CD4-positive, alpha-beta T cell treated with Interleukin-12 subunit alpha and Interleukin-12 subunit beta, for 1 hour (primary cell): ENCODE measurements at places on chromosomes 12 and 14.

GRCh38 chr12:50689437-50689836, 74.5 kb upstream of the ATF1 start:
- DNase-seq, result no peak

GRCh38 chr14:23704890-23705289, 68.7 kb downstream of the DHRS2 start:
- no peak for DNase-seq

DNA sequence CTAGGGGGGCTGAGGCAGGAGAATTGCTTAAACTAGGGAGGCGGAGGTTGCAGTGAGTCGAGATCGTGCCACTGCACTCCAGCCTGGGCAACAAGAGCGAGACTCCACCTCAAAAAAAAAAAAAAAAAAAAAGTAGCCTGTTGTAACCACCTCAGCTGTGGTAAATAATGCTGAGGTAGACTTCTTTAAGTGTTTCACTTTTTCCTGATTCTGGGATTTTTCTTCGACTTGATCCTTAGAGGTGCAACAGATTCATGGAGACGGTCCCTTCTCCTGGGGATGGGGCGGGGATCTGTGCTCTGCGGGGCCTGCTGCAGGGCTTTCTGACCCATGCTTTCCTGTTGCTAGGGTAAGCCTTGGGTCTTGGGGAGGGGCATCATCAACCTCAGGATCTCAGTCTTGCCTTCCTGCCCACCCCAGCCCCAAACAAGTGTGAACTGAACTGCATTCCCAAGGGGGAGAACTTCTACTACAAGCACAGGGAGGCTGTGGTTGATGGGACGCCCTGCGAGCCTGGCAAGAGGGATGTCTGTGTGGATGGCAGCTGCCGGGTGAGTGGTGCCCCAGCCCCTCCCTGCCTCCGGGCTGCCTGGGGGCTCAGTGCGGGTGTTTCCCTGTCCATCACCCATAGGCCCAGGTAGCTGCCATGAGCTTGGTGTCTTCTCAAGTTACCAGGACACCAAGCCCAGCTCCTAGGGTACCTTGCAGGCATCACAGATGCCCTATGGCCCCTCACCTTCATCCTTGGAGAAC, 12.4 kb downstream of the PAPLN start:
- no peak for DNase-seq

- no peak for DNase-seq
These were observed 24.5 kb downstream of the MDM2 start for GRCh38 chr12:68832504-68832867.

- DNase-seq, result no peak
These were observed 147.6 kb downstream of the CRADD start for GRCh38 chr12:93824514-93825500.

DNA sequence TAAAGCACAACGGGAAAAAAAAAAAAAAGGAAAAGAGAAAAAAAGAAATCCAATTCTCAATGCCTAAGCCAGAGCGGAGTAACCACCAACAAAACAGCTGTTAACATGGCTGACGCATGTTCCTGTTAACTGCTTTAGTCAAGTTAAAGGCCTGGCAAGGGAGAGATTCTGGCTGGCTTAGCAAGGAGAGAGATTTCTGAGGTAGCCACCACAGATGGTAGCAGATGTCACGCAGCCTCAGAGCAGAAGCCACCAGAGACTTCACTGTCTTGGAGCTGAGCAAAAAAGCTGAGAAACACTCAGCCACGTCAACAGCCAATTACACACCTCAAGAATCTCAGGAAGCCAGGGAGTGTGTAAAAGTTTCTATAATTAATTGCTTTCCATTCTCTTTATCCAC, 87.1 kb downstream of the TMCC3 start:
- no peak for DNase-seq

GRCh38 chr14:60632257-60632656, 17.0 kb downstream of the SIX1 start:
- no peak for DNase-seq

GRCh38 chr12:82408844-82409243, 50.5 kb downstream of the METTL25 start:
- no peak for DNase-seq

GRCh38 chr14:103718572-103718971, 3.0 kb downstream of the ZFYVE21 start:
- DNase-seq, result no peak

DNA sequence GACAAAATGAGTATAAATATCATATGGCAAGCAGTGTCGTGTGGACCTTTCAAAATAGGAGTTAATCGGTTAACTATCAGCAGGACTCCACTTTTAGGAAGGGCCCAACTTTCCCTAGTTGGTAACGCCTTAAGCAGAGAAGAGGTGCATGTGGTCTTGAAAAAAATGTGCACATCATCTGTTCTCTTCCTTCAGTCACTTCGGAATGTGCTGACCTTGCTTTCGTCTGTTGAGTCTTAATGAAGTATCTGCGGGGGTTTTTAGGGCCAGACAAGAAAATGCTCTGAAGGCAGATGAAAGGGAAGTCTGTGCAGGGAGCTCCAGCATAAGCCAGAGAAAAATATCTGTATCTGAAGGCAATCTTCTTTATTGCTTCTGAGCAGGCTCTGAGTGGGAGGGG, 185.2 kb downstream of the AEBP2 start:
- no peak for DNase-seq

- DNase-seq, result no peak
These were observed 128.0 kb downstream of the NDUFA12 start for GRCh38 chr12:94875525-94875924.

DNA sequence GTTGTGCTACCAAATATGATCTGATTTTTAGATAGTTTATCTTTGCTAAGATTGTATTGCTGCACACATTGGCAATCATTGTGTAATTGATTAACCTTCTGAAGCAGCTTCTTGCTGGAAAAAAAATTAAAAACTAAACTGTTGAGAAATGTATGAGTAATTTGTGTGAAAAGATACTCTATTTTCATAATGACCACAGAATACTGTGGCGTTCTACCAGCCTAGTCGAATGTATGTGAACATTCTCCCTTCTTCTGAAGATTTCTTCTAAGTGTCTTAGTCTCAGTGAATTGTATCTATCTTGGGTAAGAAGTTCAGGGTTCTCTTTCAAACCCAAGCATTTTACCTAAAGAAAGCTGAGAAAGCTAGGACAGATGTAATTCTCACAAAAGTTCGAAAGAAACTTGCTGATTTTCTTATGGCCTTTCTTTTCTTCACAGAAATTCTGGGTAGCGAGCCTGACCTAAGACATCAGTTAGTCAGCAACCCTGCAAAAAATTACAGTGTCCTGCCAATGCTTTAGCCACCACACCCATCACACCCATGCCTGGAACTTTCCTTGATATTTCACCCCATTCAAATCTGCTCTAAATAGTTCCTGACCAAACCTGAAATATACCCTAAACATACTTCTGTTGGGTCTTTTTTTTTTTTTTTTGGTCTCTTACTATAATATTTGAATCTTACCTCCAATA, 27.1 kb upstream of the C12orf71 start:
- no peak for DNase-seq

DNA sequence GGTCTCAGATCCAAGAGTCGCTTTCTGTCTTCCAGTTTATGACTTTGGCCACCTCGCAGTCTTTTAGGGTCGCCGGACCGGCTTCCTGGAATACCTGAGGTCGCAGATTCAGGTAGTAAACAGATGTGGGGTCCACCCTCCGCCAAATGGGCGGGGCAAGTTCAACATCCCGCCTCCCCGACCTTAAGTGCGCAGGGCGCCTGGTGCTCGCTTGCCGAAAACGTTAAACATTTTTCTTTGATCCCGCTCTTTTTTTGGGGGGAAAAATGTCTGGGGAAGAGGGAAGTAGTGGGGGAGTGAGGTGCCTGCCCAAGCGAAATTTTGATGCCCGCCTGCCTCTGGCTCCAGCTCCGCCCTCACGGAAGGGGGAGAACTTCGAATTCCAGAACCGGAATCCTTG, 73.9 kb upstream of the TBX5 start:
- DNase-seq, result no peak

GRCh38 chr12:54749191-54749818, 101.1 kb upstream of the DCD start:
- peak; percentile 72 for DNase-seq

GRCh38 chr12:47361389-47362021, 281.7 kb upstream of the AMIGO2 start:
- DNase-seq, result peak; percentile 60

- no peak for DNase-seq
These were observed 41.5 kb downstream of the BEST3 start for GRCh38 chr12:69657376-69658137.

DNA sequence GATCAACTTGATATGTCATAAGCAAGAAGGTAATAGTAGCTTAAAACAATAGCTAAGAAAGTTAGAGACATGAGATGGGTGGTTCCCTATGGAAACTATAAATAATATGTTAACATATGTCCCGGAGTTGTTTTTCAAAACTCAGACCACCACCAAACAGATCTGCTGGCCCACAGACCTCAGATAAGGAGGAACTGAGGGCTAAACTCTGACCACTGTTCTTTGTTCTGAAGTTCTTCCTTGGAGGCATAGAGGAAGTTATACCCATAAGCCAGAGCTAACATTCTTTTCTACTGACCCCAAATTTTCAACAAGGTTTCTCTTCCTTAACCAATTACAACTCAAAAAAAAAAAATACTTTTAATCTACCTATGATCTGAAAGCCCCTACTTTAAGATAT, 156.1 kb upstream of the FSCB start:
- no peak for DNase-seq

GRCh38 chr12:104175726-104176247, 37.8 kb upstream of the NFYB start:
- no peak for DNase-seq

DNA sequence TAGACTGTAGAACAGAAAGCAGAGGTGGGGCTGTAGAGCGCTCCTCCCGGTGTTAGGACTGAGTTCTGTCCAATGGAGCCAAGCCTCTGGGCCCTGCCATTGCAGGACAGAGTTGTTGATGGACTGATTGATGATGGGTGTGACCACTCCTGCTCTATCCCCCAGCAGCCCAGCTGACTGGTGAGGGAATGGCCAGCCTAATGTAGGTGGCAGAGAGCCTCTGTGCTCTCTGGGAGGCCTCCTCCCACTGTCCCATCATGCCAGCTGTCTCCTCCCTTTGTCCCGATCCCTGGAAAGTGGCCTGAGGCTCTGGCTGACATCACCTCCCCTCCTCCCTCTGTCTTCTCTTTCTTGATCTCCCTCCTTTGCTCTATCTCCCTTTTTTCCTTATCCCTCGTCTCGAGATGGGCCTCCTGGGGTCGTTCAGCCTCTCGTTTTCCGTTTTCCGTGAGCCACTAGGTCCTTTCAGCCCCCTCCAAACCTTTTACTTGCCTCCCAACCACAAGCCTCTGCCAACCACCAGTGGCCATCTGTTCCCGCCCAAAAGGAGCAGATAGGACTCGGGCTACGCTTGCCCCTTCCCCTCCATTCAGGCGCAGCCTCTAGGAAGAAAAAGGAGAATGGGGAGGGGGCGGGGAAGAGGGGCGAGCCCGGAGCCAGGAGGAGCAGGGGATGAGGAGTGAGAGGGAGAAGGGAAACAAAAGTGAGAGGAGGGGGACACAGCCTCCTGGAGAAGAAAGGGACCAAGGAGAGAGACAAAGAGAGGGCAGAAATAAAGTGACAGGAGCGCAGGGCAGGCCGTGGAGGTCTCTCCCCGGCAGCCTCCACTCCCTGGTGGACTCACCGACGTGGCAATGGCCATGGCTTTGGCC, 572 bp downstream of the EFS start:
- no peak for DNase-seq

DNA sequence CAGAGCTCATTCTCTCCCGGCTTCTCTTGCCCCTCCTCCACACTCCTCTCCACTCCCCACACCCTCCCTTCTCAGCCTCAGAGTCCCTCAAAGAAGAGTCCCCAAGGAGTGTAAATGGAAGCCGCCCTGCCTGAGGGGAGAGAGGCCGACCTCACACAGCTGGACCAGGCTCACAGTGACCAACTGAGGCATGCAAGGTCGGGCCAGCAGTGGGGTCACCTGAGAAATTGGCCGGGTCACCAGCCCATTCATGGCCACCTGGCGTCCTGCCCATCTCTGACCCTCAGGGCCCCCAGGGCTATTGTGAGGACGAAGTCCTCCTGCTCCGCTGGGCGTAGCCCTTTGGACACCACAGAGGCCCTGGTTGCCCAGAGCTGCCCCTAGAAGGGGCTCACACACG, 49.5 kb upstream of the NUAK1 start:
- no peak for DNase-seq

- no peak for DNase-seq
These were observed 26.9 kb downstream of the MOK start for GRCh38 chr14:102277874-102278630.
